ENCODE measurements at places on chromosomes 5 and 9. TPM values are rescaled to one million over a fixed set of nuclear protein-coding genes. Genes with fewer than 3 reads are reported as not detected.

DNA sequence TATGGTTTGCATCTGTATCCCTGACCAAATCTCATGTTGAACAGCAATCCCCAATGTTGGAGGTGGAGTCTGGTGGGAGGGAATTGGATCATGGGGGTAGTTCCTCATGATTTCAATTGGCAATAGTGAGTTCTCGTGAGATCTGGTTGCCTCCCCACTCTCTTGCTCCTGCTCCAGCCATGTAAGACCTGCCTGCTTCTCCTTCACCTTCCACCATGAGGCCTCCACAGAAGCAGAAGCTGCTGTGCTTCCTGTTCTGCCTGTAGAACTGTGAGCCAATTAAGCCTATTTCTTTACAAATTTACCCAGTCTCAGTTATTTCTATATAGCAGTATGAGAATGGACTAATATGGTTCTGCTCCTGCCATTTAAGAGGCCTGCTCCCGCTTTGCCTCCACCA, 32.9 kb downstream of the SCAI start:
- DNase-seq = no peak

GRCh38 chr9:16869882-16870595, 431 bp downstream of the BNC2 start:
- peak; percentile 9 for DNase-seq

Gene FOXD4L3
- not detected for total RNA-seq

Gene SNCB
- not detected for total RNA-seq

Gene NMUR2
- not detected for total RNA-seq

DNA sequence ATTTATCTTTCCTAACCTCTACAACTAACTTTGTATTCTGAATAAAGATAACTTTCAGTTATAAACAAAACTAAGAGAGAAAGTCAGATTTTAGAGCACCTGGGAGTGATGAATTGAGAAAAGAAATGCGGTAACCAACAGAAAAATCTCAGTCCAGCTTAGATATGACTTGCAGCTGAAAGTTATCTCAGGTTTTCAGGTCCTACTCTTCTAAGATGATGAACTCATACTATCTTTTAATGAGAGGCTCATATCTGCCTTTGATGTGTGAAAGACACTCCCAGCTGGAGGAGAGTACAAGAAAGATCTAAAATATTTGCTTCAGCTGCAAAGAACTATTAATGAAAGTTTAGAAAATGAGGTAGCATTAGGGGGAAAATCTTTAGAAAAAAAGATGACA, 190.5 kb downstream of the DENND1A start:
- DNase-seq = no peak

GRCh38 chr9:90204128-90204831, 438.3 kb downstream of the DIRAS2 start:
- DNase-seq = no peak

Measured in IMR-90 (cell line).